NT2/D1 (cell line): ENCODE measurements at places on chromosomes 2 and 18.

- DNase-seq: peak; percentile 58
Observed at GRCh38 chr2:176454893-176455815, 185.9 kb downstream of the MTX2 start.

GRCh38 chr2:73076701-73077423 is 5.3 kb upstream of the SFXN5 start:
- no peak for DNase-seq

DNA sequence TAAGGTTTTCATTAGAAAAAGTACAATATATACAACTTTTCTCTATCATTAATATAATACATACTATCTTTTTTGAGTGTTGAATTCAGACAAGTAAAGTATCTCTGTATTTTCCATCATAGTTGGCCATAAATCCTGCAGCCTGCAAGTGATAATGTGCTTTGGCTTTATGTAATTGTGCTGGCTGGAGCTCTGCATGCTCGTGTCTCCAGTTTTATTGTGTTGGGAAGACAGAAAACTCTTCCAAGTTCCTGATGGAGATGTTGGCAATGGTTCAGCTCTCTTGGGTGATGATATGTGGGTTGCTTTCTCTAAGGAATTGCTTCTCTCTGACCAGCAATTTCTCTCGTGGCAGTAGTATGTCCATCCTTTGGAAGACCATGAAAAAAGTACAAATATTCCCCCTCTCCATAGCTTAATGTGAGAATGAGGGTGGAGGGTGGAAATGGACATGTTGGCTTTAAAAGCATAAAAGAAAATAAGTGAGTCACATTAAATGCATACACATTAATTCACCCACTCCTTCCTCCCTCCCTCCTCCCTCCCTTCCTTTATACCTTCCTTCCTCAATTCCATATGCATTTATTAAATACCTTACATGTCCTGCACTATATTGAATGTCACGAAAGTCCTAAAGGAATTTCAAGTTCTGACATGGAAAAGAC is 344.2 kb downstream of the MTX2 start:
- no peak for DNase-seq

DNA sequence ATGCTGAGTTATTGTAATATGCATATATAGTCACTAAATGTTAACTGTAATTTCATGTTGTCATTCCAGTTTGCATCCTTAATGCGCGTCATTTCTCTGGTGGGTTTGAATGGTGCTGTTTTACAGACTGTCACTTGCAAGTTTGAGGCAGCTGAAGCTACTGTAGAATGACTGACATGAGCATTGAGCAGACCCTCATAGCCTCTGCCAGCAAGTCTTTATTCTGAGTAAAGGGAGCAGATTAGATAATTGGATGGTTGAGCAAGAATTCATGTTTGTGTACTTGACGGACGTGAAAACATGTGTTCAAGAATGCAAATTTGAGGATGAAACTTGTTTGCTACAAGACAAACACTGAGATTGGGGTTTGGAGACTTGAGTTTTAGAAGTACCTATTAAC is 854.8 kb upstream of the KLHL29 start:
- DNase-seq: no peak

GRCh38 chr2:137535897-137536296 is 428.4 kb upstream of the HNMT start:
- no peak for DNase-seq

DNA sequence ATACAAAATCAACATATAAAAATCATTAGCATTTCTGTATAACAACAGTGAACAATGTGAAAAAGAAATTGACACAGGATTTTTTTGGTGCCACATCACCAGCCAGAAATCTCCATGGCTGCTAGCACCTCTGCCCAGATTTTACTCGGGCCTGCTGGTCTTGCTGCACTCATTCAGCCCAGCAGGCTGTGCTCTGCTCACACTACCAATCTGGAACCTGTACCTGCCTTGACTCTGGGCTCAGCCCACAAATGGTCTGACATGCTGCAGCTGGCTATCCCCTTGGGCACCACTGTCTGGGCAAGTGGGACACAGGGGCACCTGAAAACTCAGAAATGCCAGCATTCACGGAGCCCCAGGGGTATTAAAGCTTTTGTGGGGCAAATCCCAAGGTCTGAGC is 392.5 kb upstream of the NRXN1 start:
- DNase-seq: no peak
